ENCODE measurements at places on chromosomes 6 and 20. TPM values are rescaled to one million over a fixed set of nuclear protein-coding genes. Genes with fewer than 3 reads are reported as not detected.

- no peak overlapping the region for H3K4me3 ChIP-seq
- no peaks in the 10 kb centered on the region for H3K36me3 ChIP-seq
- no peak overlapping the region for H3K27ac ChIP-seq
Observed at GRCh38 chr6:41367700-41368099, 32.3 kb downstream of the NCR2 start.

- H3K4me1 ChIP-seq = no peaks in the 10 kb centered on the region
- H3K36me3 ChIP-seq = no peaks in the 10 kb centered on the region
- H3K27ac ChIP-seq = no peak overlapping the region
- no peaks in the 10 kb centered on the region for H3K27me3 ChIP-seq
- no peak for DNase-seq
Observed at GRCh38 chr6:5367510-5367909, 106.2 kb downstream of the FARS2 start.

GRCh38 chr6:55108134-55109130 is 65.9 kb upstream of the HCRTR2 start:
- H3K4me1 ChIP-seq = no peaks in the 10 kb centered on the region
- H3K36me3 ChIP-seq = no peaks in the 10 kb centered on the region
- no peak overlapping the region for H3K4me3 ChIP-seq
- no peak for DNase-seq
- H3K27ac ChIP-seq = no peak overlapping the region

DNA sequence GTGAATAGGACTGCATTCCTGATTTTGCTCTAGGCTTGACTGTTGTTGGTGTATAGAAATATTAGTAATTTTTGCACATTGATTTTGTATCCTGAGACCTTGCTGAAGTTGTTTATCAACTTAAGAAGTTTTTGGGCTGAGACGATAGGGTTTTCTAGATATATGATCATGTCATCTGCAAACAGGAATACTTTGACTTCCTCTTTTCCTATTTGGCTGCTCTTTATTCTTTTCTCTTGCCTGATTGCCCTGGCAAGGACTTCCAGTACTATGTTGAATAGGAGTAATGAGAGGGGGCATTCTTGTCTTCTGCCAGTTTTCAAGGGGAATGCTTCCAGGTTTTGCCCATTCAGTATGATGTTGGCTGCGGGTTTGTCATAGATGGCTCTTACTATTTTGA is 13.4 kb downstream of the HLA-DOB start:
- H3K27me3 ChIP-seq = peaks cover 36% of the 10 kb centered on the region
- H3K4me3 ChIP-seq = no peak overlapping the region
- H3K36me3 ChIP-seq = no peaks in the 10 kb centered on the region

GRCh38 chr6:28537065-28537464 is 11.4 kb downstream of the GPX5 start:
- no peaks in the 10 kb centered on the region for H3K4me1 ChIP-seq
- H3K36me3 ChIP-seq = no peaks in the 10 kb centered on the region
- H3K4me3 ChIP-seq = peak overlapping the region; percentile 27
- H3K27ac ChIP-seq = peak overlapping the region; percentile 44

The GZF1 gene
- 17.8 TPM for total RNA-seq

The PIM1 gene
- 71.3 TPM for total RNA-seq

The BCAS4 gene
- total RNA-seq = 12.5 TPM

The FERMT1 gene
- total RNA-seq = 13.9 TPM

Measured in hepatocyte (in vitro differentiated cells).